Eye (tissue), 1 donor: ENCODE measurements at places on chromosomes 3 and 15.

GRCh38 chr3:157176934-157177333 is 17.0 kb upstream of the CCNL1 start:
- no peak for DNase-seq

GRCh38 chr15:77727635-77728304 is 95.1 kb upstream of the LINGO1 start:
- no peak for DNase-seq

DNA sequence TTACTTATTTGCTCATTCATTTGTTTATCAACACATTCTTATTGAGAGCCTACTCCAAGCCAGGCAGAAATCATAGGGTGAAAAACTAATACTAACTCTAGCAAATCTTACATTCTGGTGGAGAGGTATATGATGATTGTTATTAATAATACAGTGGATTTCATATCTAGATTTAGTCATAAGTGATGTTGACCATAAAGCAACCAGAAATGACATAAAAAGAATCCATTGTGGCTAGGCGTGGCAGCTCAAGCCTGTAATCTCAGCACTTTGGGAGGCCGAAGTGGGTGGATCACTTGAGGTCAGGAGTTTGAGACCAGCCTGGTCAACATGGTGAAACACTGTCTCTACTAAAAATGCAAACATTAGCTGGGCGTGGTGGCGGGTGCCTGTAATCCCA is 26.2 kb upstream of the IL20RB start:
- no peak for DNase-seq

DNA sequence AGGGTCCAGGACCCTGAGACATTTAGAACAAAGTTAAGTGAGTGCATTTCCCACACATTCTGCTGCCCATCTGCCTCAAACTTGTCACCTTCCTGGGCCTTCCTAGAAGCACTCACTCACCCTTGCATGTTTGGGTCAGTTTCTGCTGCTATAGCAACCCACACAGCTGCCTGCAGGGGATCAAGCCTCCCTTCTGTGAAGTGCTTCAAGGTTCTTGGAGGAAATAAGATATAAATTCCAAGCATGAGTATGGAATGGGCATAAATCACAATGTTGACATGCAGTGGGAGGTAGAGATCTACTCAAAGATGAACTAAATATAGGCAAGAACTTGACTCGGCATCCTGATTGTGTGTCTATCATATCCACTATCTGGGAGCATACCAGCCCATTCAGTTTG is 140.4 kb downstream of the SLC9A9 start:
- peak; percentile 20 for DNase-seq

GRCh38 chr15:73608941-73609340 is 24.2 kb downstream of the NPTN start:
- no peak for DNase-seq

DNA sequence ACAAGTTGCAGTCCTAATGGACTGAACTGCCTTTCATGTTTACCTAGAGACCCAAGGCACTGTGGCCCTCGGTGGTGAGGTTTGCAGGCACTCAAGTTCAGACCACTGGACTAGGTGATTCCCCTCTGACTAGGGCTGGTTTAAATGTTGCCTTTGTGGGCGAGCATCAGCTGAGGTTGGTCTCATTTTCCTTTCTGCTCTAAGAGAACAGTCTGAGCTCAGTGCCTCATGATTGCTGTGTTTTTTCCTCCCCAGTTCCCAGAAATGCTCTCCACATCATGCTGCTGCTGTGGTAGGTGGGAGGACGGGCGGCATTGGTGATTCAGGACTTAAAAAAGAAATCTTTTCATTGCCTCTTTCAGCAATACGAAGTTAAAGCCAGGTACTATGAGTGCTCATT is 237.2 kb downstream of the MBNL1 start:
- no peak for DNase-seq
